Activated CD4-positive, alpha-beta memory T cell treated with anti-CD3 and anti-CD28 coated beads, Interleukin-2, amount 10 ng/mL, durations not matched to agents 7 days and 5 days (primary cell): ENCODE measurements at places on chromosomes 7 and 10.

DNA sequence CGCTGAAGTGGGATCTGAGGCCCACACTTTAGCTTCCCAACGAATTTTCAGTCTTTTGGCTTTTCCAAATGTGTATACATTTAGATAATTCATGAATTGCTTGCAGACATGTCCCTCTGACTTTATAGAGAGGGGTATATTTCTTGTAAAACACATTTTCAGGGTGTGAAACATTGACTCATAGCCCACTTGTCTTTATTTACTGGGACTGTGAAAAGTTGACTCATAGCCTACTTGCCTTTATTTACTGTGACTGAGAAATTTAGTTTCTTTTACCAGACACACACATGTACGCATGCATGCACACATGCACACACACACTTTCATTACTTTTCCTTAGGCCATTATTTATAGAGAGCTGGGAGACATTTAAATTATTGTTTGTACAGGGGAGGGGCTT lies 79.1 kb downstream of the VTI1A start:
- peaks cover 22% of the 10 kb centered on the region for H3K36me3 ChIP-seq
- no peak overlapping the region for H3K4me3 ChIP-seq
- peaks cover 29% of the 10 kb centered on the region for H3K4me1 ChIP-seq
- no peaks in the 10 kb centered on the region for H3K27me3 ChIP-seq
- DNase-seq, result no peak
- no peak overlapping the region for H3K27ac ChIP-seq

- no peaks in the 10 kb centered on the region for H3K27me3 ChIP-seq
- no peak for DNase-seq
- no peaks in the 10 kb centered on the region for H3K4me1 ChIP-seq
- H3K4me3 ChIP-seq, result no peak overlapping the region
Observed at GRCh38 chr7:13749636-13750035, 239.8 kb downstream of the ETV1 start.

DNA sequence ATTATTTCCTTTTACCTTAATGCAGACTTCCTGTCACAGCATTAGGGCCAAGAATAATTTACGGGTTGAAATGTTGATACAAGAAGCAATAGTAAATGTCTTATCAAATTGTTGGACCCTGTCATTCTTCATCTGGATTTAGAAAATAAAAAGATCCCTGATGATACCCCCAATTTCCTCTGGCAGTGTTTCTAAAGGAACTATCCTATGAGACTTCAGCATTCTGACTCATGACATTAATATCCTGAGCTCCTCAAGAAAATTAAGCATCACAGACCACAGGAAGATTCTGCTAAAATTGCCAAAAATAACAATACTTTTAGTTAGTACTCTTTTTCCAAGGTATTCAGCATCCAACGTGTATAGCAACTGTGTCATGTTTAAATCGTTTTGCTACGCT lies 490.5 kb upstream of the ANKRD30A start:
- no peak overlapping the region for H3K4me3 ChIP-seq
- H3K4me1 ChIP-seq, result no peaks in the 10 kb centered on the region
- H3K36me3 ChIP-seq, result no peaks in the 10 kb centered on the region
- no peaks in the 10 kb centered on the region for H3K27me3 ChIP-seq

- peak overlapping the region; percentile 35 for H3K4me3 ChIP-seq
- H3K4me1 ChIP-seq, result peaks cover 5% of the 10 kb centered on the region
- no peak overlapping the region for H3K27ac ChIP-seq
Observed at GRCh38 chr10:21172930-21173801, 276.1 kb upstream of the NEBL start.

DNA sequence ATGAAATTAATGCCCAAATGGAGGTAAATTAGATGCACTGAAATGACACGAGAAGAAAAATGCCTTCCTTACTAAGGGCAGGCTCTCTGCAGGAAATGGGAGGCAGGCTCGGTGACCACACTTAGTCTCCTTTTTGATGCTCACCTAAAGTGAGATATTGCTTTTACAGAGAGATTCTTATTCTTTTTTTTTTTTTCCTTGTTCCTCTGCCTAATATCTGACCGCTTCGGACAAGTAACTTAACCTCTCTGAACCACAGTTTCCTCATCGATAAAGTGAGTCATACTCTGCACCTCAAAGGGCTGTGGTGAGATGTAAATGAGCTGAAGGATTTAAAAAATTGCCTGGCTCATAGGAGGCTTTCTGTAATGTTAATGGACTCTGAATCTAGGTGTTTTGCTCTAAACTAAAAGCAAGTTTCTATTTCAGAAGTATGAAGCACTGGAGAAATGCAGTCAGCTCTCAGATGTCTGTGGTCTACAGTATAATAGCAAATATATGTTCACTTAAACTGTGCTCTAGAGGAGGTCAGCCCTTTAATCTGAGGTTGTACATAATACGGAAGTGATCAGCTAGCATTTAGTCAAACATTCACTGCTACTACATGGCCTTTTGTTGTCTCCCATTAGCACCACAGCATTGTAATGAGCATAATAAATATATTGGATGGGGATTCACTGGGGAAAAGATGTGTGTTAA lies 23.2 kb downstream of the NKX2-3 start:
- no peak for DNase-seq
- peaks cover 31% of the 10 kb centered on the region for H3K4me1 ChIP-seq
- peaks cover 52% of the 10 kb centered on the region for H3K27me3 ChIP-seq
- H3K4me3 ChIP-seq, result no peak overlapping the region

- no peaks in the 10 kb centered on the region for H3K27me3 ChIP-seq
- no peaks in the 10 kb centered on the region for H3K36me3 ChIP-seq
- no peak for DNase-seq
- H3K4me3 ChIP-seq, result no peak overlapping the region
- no peaks in the 10 kb centered on the region for H3K4me1 ChIP-seq
- no peak overlapping the region for H3K27ac ChIP-seq
Observed at GRCh38 chr10:72386916-72387586, 32.3 kb upstream of the DNAJB12 start.

DNA sequence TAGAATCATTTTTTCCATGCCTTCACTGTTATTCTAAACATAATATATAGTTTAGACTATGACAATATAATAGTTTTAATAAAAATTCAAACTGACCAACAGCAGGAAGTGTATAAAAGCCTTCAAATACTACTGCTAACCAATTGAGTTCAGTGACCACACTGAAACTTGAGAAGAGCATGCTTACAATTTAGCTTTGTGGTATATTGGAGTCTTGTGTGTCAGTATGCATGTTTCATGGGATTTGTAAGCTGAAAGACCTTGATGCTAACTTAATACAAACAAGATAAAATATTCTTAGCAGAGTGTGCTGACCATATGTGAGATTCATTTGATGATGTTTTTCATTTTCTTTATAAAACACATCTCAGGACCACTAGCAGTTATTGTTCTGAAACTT lies 395.5 kb downstream of the SUGCT start:
- H3K27me3 ChIP-seq, result no peaks in the 10 kb centered on the region
- no peaks in the 10 kb centered on the region for H3K36me3 ChIP-seq
- H3K4me1 ChIP-seq, result no peaks in the 10 kb centered on the region
- H3K27ac ChIP-seq, result no peak overlapping the region

- H3K27ac ChIP-seq, result no peak overlapping the region
- H3K27me3 ChIP-seq, result no peaks in the 10 kb centered on the region
- no peak overlapping the region for H3K4me3 ChIP-seq
- no peaks in the 10 kb centered on the region for H3K36me3 ChIP-seq
- no peak for DNase-seq
Observed at GRCh38 chr7:19290066-19290465, 144.8 kb upstream of the FERD3L start.

- no peak overlapping the region for H3K27ac ChIP-seq
- no peaks in the 10 kb centered on the region for H3K36me3 ChIP-seq
- peaks cover 7% of the 10 kb centered on the region for H3K27me3 ChIP-seq
- no peak for DNase-seq
Observed at GRCh38 chr7:47901542-47901941, 46.7 kb downstream of the PKD1L1 start.

- H3K27ac ChIP-seq, result no peak overlapping the region
- no peaks in the 10 kb centered on the region for H3K36me3 ChIP-seq
- H3K27me3 ChIP-seq, result no peaks in the 10 kb centered on the region
- H3K4me3 ChIP-seq, result no peak overlapping the region
- no peaks in the 10 kb centered on the region for H3K4me1 ChIP-seq
Observed at GRCh38 chr7:31108097-31108657, 56.1 kb downstream of the ADCYAP1R1 start.

- H3K27me3 ChIP-seq, result peaks cover 2% of the 10 kb centered on the region
- no peak overlapping the region for H3K4me3 ChIP-seq
- no peak overlapping the region for H3K27ac ChIP-seq
Observed at GRCh38 chr7:18037609-18038008, 10.0 kb upstream of the PRPS1L1 start.

DNA sequence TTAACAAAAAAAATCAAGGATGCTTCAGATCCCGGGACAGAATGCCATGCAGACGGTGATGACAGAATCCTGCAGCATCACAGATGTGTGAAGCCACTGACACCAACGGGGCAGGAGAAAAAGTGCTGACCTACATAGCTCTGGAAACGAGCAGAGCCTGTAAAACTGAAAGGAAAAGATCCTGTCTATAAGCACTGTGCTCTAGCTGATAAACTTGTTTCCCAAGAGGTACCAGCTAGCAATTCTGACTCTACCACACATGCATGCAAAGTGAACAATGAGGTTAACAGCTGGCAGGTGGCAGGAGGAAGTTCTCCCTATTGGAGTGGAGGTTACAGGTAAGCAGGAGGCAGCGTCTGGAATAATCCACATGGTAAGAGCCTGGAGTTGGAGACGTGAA lies 75.6 kb downstream of the PTPRN2 start:
- no peaks in the 10 kb centered on the region for H3K4me1 ChIP-seq
- H3K27me3 ChIP-seq, result no peaks in the 10 kb centered on the region
- no peak overlapping the region for H3K4me3 ChIP-seq
- H3K36me3 ChIP-seq, result no peaks in the 10 kb centered on the region
- no peak for DNase-seq
- H3K27ac ChIP-seq, result no peak overlapping the region
